ENCODE measurements at places on chromosomes 2 and 18.

DNA sequence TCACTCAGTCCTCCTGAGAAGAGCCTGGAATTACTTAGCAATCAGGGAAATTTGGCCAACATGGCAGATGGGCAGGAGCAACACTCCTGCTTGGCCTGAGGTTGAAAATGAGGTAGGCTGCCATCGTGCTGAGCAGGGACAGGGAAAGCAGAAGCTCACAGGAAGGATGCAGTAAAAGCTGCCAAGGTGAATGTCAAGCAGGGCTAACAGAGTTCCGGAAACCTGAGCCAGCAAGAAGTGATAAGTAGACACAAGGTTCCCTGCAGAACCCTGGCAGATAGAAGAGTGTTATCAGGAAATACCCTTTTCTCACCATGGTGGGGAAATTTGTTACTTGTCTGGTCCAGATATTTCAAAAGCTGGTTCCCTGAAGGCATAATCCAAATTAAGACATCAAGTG lies 454.3 kb upstream of the MEX3C start:
- no peak for DNase-seq

DNA sequence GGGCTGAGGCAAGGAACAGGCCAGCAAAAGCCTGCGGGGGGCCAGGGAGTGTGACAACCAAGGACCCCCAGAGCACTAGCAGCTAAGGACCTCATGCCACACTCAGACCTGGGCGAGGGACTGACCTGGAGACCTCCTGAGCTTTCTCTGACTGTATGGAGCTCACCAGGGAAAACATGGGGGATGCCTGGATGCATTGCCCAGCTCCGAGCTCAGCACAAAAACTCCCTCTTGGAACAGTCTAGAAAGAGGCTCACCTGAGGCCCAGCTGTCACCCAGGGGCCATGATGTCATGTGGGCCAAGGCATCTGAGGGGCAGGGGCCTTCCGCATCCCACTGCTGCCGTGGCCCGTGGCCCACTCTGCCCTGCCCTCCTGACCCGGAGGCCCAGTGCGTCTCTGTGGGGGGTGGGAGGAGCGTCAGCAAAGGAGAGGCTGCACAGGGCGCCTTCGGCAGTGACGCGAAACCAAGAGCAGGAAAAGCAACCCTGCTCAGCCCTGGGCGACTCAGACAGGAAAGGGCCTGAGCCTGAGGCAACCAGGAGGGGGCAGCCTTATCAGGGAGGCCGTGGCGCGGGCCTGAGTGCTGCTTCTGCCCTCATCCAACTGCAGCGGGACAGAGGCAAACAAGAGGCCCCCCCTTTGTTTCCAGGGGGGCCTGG lies 57.3 kb upstream of the ALPP start:
- no peak for DNase-seq

DNA sequence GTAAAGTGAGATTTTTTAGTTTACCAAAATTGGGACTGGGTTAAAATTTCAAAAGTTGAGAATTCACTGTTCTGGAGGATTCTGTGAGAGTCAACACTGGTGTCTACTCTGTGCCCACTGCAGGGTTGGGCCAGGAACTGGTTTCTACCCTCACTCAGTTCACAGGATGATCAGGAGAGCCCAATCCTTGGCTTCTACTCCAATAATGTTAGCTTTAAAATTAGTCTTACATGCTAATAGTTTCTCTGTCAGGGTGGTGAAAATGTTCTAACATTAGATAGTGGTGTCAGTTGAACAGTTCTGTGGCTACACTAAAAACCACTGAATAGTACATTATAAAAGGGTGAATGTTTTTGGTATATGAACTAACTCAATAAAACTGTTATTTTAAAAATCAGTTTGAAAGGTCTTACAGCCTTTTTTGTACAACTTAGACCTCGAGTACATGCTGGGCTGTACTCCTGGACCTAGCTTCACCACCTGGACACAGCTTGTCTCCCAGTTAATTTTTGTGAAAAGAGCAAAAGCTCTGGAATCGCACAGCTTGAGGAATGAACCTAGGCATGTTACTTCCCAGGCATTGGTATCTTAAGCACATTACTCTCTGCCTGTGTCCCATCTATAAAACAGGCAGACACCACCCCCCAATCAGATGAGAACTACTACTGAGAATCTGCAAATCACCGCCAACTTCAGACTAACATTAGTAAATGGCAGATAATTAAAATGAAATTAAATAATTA lies 44.4 kb downstream of the ACVR1 start:
- no peak for DNase-seq

DNA sequence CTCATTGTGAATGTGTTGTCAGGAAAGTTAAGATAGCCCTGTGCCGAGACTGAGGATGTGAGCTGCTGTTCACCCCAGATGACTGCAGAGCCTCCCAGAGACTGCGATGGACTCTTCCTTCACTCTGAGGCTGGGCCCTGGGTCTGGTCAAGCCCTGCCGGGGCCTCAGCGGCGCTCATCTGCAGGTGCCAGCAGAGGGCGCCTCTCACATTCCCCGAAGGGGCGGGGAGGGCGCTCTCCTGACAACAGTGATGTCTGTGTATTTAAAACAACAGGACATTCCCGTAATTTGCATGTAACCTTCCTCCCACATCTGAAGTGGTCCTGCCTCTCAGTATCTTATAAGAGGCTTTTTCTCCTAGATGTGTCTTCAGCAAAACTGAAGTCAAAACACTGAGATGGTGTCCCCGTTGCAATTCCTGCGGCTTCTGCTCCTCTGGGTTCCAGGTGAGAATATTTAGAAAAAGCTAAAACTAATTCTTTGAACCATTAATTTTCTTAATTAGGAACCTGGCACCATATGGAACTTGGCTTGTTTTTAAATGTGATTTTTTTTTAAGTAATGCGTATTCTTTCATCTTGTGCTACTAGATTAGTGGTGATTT lies 1377.9 kb downstream of the RPIA start:
- DNase-seq = no peak

DNA sequence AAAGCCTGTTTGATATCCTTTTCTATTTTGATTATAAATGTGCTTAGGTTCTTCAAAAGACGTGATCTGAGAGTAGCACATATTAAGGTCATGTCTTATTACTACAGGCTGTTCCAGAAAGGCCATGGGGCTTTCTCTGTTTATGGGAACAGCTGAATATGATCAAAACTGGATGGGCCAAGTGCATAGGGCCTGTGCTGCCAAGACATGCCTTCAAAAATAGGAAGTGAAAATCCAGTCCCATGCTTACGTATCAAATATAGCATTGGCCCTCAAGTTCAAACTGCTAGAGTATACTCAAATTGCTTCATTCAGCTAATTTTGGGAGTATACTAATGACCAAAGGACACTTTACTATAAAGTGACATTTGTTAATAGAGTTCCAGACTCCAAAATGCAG lies 24.1 kb downstream of the SLC25A52 start:
- DNase-seq = no peak

- DNase-seq = no peak
These were observed 113.1 kb upstream of the FANCL start for GRCh38 chr2:58354230-58354629.

DNA sequence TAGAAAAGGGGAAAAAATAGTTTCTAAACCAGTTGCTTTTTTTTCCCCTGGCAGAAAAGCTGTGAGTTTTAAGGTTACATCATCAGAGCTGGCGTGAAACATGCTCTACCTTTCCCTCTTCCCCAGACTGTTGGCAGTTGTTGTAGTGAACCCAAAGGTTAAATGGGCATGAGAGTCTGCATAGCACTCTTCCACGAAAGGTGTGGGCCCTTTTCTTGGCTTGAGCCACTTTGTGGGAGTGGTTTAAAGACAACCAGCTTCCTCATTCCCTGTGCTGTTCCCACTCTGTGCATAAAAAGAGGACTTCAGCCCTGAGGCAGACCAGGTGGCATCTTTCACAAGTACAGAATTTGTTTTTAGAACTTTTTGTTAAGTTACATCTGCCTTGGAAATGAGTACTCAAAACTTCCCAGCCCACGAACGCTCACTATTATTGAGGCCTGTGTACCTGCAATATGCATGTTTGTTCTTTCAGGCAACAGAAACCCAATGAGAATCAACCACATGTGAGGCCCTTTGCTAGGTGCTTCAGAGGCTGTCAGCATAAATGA lies 243.8 kb downstream of the BABAM2 start:
- no peak for DNase-seq

DNA sequence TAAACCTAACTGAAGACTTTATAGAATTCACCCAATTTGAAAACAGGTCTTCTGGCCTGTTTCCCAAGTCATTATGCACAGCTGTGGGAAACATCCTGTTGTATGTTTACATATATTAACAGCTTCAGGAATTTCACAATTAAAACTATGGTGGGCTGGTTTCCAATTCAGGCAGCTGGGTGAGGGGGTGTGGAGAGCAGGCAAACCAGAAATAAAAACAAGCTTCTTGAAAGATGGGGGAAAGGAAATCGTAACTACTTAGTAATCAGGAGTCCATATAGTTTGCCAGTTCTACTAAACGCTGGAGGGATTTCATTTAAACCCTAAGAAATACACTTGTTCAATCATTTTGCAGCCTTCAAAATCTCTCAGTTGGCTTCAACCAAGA lies 22.8 kb downstream of the ATP8B1 start:
- no peak for DNase-seq

DNA sequence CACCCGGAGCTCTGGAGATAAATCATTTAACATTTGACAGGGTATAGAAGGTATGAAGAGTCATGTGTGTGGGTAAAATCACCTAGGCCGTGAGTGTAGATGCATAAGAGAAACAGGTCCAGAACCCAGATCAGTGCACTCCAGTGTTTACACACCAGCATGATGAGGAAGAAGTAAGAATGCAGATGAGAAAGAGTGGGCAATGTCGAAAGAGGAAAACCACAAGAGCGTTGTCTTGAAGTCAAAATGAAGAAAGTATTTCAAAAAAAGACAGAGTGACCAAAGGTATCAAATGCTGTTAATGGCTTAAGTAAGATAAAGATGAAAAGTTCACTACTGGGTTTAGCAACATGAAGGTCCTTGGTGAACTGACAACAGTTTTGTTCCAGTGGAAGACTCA lies 32.0 kb upstream of the PLB1 start:
- DNase-seq = no peak

DNA sequence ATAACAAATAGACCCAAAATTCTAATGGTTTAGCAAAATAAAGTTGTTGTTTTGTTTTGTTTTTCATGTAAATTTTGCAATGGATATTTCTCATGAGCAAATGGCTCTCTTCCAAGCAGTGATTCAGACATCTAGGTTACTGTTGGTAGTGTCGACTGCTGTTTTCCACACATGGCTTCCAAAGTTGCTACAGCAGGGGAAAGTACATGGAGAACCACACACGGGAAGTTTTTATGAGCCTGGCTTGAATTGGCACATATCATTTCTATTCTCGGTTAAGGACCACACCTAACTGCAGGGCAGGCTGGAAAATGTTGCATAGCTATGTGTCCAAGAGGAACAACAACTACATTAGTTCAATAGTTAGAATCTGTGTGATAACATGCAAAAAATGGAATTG lies 262.1 kb downstream of the GALNT13 start:
- no peak for DNase-seq

GRCh38 chr2:120858361-120859106 lies 122.9 kb downstream of the GLI2 start:
- DNase-seq = no peak

- no peak for DNase-seq
These were observed 381.4 kb downstream of the RAD51AP2 start for GRCh38 chr2:17136877-17137276.

- no peak for DNase-seq
These were observed 286.5 kb upstream of the SYT4 start for GRCh38 chr18:43563780-43564179.

- DNase-seq = peak; percentile 85
These were observed 253.4 kb downstream of the ETAA1 start for GRCh38 chr2:67650291-67651133.

DNA sequence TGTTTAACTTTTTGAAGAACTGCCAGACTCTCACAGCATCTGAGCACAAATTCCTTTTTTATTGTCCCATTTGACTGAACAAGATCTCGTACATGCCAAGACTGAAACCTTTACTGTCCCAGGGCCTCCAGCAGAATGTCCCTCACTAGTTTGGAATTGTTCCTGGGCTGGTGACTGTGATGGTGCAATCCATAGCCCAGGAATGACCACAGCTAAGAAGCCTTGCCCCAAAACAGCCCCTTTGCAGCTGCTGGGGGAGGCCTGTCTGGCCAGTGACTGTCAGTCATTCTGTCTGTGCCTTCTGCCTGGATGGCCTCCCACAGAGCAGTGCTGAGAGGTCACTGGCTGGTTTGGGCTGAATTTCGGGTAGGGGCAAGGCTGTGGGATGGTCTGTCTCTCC lies 184.5 kb upstream of the MSH6 start:
- DNase-seq = no peak

- DNase-seq = no peak
These were observed 1.3 kb downstream of the LAMA3 start for GRCh38 chr18:23690505-23691068.

DNA sequence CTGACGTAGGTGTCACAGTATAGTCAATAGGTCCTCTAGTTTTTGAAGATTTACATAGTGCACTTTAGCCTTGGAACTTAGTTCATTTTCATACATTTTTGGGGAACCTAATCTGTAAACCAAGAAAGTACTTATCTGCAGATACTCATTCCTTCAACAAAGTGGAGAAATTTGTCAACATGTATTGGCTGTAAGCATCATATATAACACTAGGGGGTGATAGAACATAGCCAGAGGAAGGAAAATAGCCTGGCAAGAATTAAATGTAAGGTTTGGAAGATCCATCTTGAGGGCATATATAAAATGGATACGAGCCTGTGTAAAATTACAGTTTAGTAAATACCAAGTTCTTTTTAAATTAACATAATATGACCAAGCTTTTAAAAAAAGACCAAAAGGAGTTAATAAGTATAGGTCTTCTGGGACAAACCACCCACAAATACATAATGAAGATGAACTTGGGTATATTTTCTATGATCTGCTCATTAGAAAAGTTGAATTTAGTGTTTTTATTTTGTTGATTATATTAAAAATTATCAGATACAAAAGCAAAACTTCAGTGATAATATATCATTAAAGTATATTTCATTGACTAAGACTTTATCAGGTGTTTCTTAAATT lies 18.2 kb downstream of the RPL37A start:
- no peak for DNase-seq

GRCh38 chr2:37740164-37740739 lies 68.8 kb upstream of the CDC42EP3 start:
- DNase-seq = no peak

- no peak for DNase-seq
These were observed 40.1 kb downstream of the DOCK10 start for GRCh38 chr2:225002039-225002655.

- DNase-seq = no peak
These were observed 62.8 kb upstream of the SP3 start for GRCh38 chr2:174027956-174028355.

GRCh38 chr18:36309436-36310391 lies 12.2 kb downstream of the FHOD3 start:
- no peak for DNase-seq

GRCh38 chr2:96852667-96853066 lies 5.1 kb downstream of the ANKRD39 start:
- no peak for DNase-seq

All from left forelimb (tissue), 1 donor.